Uterus (tissue), 4 donors: ENCODE measurements at places on chromosomes 7 and 10. TPM values are rescaled to one million over a fixed set of nuclear protein-coding genes. Genes with fewer than 3 reads are reported as not detected.

The FANK1 gene
- total RNA-seq, result 0.26 TPM

The SCRN1 gene
- total RNA-seq, result 28.9 TPM

The GBX1 gene
- not detected for total RNA-seq

The NRP1 gene
- 153 TPM for total RNA-seq
